ENCODE measurements at places on chromosomes 7 and 10.

- no peak for DNase-seq
Observed at GRCh38 chr10:9188022-9188810, 1133.7 kb downstream of the GATA3 start.

GRCh38 chr7:44367475-44368043 is 42.2 kb upstream of the CAMK2B start:
- no peak for DNase-seq

DNA sequence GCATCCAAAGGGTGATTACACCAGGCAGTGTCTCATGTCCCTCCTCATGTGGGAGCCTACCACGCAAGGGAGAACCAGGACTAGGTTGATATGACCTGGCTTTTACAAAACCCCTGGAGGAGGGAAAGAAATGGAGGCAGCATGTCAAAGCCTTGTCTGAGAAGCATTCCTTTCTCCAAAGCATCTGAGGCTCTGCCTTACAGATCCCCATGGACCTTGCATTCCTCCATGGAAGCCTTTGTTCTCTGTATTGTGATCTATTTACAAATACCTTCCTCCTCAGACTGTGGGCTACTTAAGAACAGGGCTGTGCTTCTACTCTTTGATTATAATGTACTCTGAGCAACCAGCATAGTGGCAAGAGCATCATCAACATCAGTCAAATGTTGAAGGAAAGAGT is 197.0 kb downstream of the PLXNA4 start:
- DNase-seq, result no peak

GRCh38 chr10:73877533-73878160 is 3.3 kb upstream of the CAMK2G start:
- DNase-seq, result no peak

GRCh38 chr7:157576415-157576814 is 239.6 kb downstream of the DNAJB6 start:
- DNase-seq, result no peak

DNA sequence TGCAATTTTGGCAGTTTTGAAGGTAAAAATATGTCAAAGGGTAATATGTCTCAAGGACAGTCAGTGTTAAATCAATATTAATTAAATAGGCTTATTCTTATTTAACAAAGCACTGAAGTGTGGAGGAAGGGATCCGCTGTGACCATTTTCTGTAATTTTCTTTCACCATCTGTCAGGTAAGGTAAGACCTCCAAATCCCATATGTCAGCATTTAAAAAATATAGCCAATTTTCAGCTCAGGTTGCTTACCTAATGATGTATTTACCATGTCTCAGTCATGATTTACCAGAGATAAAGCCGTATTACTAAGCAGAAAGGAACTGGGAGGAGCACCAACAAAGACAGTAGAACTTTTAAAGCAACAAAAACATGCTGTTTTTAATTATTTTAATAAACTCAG is 683.9 kb downstream of the CCSER2 start:
- no peak for DNase-seq

DNA sequence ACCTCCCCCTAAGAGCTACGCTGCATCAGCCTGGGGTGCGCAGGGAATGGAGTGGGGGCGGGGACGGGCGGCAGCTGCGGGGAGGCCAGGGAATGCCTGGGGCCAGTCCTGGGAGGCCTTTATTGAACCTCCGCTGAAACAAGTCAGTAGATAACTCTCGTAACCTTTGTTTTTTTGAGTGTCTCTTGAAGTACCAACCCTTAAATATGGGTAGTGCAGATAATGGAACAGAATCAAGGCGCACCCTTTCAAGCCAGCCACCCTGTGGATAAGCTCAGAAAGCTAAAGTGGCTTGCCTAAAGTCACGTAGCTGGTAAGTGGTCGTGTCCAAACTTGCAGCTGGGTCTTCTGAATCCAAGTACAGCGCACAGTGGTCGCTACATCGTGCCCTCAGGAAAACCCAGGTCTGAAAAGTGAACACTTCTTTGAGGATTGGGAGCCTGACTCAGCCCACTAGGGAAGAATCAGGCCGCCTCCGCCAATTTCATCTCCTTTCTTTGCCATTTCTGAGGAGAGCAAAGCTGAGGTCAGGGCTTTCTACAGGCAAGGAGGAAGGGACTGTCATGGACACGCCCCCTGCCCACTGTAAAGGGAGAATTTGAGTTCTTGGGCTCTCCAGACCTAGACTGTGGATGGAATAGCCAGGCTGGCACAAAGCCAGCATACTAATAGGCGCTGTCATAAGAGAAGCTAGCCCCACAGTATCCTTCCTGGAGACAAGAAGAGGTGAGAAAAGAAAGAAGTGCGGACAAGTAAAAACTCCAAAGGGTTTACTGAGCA is 3.2 kb upstream of the EGR2 start:
- peak; percentile 9 for DNase-seq

DNA sequence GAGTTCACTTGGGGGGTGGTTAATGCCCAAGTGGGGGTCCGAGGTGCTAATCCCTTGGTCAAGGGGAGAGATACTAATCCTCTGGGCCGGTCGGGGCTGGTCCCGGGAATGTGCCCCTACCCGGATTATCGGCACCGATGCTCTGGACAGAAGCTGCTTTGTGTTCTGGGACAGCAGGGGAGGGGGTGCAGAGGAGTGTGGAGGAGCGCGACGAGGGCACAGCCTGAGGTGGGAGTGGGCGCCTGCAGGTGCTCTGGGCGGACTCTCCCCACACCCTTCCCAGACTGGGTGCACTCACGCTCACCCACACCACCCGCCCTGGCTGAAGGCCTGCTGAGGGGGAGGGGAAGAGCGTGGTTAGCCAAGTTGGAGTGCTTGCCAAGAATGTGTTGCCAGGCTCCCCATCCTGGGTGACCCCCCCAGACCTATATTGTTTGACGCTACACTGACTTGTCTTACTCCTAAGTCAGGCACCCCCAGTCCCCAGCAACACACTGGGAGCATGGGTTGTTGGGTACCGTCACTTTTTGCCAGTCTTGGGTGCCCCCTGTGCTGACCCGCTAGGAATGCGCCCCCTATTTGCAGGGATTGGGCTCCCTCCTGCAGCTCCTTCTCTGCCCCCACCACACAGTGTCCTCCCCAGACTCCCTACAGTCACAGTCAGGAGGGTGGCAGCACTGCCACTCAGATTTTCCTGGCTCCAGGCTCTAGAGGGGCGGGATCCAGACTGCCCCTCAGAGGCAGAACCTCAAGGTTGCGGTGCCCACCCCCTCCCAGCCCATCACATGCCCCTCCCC is 1.2 kb downstream of the SLC4A2 start:
- peak; percentile 65 for DNase-seq

DNA sequence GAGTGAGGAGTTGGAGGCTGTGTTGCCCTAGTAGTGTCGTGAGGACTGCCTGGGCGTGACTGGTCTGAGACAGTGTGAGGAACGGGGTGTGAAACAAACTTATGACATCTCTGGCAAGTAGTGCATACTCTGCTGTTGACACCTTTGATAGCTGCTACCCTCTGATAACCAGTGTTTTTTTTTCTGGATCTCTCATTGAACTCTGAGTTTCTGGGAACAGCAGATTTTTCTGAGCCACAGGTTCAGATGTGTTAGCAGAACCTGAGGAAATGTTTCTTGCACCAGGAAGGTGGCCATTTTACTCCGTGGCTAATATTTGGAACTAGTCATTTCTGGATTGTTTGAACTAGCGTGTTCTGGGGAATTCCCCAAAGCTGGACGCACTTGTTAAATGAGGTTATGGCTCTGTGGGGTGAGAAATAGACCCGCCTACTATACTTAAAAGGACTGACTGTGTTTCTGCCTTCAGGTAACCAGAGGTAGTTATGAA is 52.9 kb downstream of the AUTS2 start:
- no peak for DNase-seq

DNA sequence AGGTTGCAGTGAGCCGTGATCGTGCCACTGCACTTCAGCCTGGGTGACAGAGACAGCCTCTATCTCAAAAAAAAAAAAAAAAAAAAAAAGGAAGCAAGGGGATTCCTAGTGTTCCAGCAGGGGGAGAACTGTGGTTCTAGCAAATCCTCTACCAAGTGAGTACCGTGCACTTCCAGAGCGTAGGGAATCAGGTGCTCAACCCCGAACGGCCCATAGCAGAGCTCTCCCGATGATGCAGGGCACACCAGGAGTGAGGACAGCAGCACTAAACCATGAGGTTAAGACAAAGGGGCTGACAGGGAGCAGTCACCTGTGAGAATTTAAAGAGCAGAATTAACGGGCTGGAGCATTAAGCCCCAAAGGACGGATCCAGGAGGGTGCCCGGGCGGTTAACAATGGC is 173.6 kb downstream of the PTPRN2 start:
- DNase-seq, result peak; percentile 71

DNA sequence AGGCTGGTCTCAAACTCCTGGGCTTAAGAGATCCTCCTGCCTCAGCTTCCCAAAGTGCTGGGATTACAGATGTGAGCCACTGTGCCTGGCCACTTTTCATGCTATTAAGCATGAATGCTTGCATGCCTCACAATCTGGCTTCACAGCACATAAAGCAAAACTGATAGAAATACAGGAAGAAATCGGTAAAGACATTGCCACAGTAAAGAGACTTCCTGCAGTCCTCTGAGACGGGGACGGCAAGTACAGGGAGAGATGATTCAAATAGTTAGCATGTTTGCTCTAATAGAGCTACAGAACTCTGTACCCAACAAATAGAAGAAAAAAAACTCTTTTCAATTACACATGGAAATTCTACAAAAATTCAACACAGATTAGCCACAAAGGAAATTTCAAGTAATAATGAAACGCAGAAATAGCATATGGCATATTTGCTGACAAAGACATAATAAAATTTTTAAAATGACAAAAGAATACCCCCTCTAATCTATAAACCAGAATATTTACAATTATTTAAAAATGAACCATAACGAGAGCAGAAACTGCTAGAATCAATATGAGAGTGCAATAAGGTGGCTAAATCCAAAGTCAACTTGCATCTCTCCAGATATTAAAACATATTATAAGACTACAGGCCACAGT is 32.3 kb downstream of the CARD11 start:
- no peak for DNase-seq

DNA sequence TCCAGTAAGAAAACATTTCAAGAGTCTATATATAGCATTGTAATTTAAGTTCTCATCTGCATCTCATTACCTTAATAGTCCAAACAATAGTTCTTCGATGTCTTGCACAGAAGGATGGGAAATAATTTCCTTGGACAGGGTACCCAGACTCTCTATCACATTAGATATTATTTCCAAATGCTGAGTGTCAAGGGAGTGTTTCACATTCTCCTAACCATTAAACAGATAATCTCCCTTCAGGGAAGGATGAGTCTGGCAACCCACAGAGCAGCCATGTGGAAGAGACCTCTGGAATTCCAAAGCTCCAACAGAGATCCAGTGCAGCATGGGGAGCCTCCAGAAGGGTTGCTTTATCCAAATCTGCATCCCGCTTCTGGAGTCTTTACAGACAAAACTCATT is 89.6 kb downstream of the FZD1 start:
- DNase-seq, result no peak

GRCh38 chr7:12296051-12296570 is 85.0 kb downstream of the TMEM106B start:
- no peak for DNase-seq

GRCh38 chr10:33365301-33365700 is 30.8 kb upstream of the NRP1 start:
- DNase-seq, result no peak

DNA sequence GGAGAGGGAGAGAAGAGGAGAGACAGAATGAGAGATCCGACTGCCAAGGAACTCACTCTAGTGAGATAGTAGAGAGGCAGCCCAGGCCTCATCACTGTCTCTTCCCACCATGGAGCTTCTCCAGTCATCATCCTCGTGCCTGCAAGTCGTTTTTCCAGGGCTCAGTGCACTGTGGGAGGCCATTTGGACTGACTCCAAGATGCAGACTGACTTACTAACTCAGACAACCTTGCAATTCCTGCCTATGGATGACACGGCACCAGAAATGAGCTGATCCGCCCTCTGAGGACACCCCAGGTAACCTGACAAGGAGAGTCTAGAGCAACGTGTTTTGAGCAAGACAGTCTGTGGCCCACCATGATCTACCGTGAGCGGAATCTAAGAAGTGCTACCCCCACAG is 154.9 kb downstream of the GLI3 start:
- no peak for DNase-seq

GRCh38 chr7:158765020-158765419 is 60.4 kb upstream of the NCAPG2 start:
- no peak for DNase-seq

Measured in COR-L47 (cell line).